H9 (cell line): ENCODE measurements at places on chromosomes 3 and 15. TPM values are rescaled to one million over a fixed set of nuclear protein-coding genes. Genes with fewer than 3 reads are reported as not detected.

The VPS39 gene
- total RNA-seq, result 43.7 and 48.6 TPM in 2 replicates

The ITIH1 gene
- not detected in 2 replicates for total RNA-seq

The ALDH1A2 gene
- total RNA-seq, result 0.31 and 0.72 TPM in 2 replicates

The SH2D7 gene
- total RNA-seq, result not detected in 2 replicates

GRCh38 chr15:63238796-63239195 is 38.6 kb upstream of the APH1B start:
- no peaks in the 10 kb centered on the region for H3K27me3 ChIP-seq
- H3K36me3 ChIP-seq, result peaks cover 21% of the 10 kb centered on the region
- H3K4me3 ChIP-seq, result no peak overlapping the region
- no peak overlapping the region for H3K27ac ChIP-seq
- H3K4me1 ChIP-seq, result no peaks in the 10 kb centered on the region

- H3K36me3 ChIP-seq, result no peaks in the 10 kb centered on the region
- no peak for DNase-seq
- H3K27ac ChIP-seq, result no peak overlapping the region
- no peaks in the 10 kb centered on the region for H3K4me1 ChIP-seq
- H3K4me3 ChIP-seq, result no peak overlapping the region
These were observed 308.5 kb upstream of the PROK2 start for GRCh38 chr3:72093270-72093991.

DNA sequence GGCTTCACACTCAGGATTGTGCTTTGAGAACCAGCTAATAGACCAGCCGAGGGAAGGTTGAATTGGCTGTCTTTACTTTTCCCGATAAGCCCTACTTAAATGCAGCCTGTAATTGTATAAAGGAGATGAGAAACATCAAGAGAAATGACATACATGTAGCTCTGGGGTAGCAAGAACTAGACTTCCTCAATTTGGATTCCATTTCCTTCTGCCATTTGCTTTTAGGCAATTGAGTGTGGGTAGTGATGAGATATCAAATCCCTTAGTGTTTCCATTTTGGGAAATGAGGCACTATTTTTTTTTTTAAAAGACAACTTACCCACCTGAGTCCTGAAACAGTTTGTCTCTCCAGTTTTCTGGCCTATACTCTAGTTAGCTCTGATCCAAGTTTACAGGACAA is 2.2 kb downstream of the INAFM2 start:
- peaks cover 4% of the 10 kb centered on the region; the same call in 2 of the 3 replicates for H3K36me3 ChIP-seq
- H3K4me3 ChIP-seq, result peak overlapping the region; percentile 67
- no peaks in the 10 kb centered on the region; the same call in 1 of the 2 replicates for H3K27me3 ChIP-seq

- H3K27me3 ChIP-seq, result 0 out of 2 replicates have a peak, but pooled peaks cover 4% of the 10 kb centered on the region
- no peaks in the 10 kb centered on the region for H3K36me3 ChIP-seq
- DNase-seq, result no peak
- no peak overlapping the region for H3K27ac ChIP-seq
- no peaks in the 10 kb centered on the region for H3K4me1 ChIP-seq
These were observed 256.6 kb upstream of the NR2F2 start for GRCh38 chr15:96073908-96074307.

GRCh38 chr15:88654430-88655102 is 15.8 kb downstream of the ISG20 start:
- no peak for DNase-seq
- no peaks in the 10 kb centered on the region for H3K36me3 ChIP-seq
- no peaks in the 10 kb centered on the region; the same call in 1 of the 2 replicates for H3K4me1 ChIP-seq
- H3K27me3 ChIP-seq, result no peaks in the 10 kb centered on the region
- H3K27ac ChIP-seq, result no peak overlapping the region
- H3K4me3 ChIP-seq, result no peak overlapping the region

DNA sequence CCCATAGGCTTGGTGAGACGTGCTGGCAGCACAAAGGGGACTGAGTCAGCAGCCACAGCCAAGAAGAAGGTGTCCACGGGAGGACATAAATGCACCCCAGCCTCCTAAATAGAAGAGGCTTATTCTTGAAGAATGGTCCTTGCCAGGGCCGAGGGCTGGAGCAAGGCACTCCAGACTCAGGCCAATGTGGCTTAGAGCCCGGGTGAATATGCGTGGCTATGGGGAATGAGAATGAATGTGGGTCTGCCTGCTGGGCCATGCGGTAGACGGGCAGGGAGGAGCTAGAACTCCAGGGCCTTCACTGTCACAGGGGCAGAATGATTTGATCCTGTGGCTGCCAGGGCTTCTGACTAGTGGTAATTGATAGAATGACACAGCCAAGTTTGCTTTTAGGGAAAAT is 34.0 kb downstream of the DHX30 start:
- H3K4me1 ChIP-seq, result peaks cover 13% of the 10 kb centered on the region; the same call in 1 of the 2 replicates
- no peak overlapping the region for H3K27ac ChIP-seq
- peak; percentile 42 for DNase-seq
- H3K4me3 ChIP-seq, result no peak overlapping the region

DNA sequence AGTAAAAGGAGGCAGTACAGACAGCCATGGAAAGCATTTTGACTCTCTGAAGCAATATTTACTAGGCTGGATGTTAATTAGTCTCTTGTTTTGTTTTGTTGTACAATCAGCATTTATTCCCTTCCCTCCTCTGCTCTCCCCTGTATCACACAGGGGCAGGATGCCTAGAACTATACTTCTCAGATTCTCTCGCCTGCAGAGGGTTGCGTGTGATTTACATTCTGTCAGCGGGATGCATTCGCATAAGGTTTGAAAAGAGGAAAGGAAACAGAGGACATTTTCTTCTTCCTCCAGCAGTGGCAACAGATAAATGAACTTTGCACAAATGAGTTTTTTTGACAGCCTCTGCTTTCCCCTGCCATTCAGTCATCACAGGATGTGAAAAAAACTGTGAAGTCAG is 188.3 kb downstream of the RSL24D1 start:
- no peaks in the 10 kb centered on the region; the same call in 1 of the 2 replicates for H3K4me1 ChIP-seq
- no peaks in the 10 kb centered on the region for H3K36me3 ChIP-seq
- H3K4me3 ChIP-seq, result no peak overlapping the region
- no peak for DNase-seq
- no peaks in the 10 kb centered on the region for H3K27me3 ChIP-seq

- no peaks in the 10 kb centered on the region for H3K4me1 ChIP-seq
- H3K27me3 ChIP-seq, result no peaks in the 10 kb centered on the region
- H3K27ac ChIP-seq, result no peak overlapping the region
- no peak for DNase-seq
These were observed 227.5 kb downstream of the ALCAM start for GRCh38 chr3:105594219-105594618.

DNA sequence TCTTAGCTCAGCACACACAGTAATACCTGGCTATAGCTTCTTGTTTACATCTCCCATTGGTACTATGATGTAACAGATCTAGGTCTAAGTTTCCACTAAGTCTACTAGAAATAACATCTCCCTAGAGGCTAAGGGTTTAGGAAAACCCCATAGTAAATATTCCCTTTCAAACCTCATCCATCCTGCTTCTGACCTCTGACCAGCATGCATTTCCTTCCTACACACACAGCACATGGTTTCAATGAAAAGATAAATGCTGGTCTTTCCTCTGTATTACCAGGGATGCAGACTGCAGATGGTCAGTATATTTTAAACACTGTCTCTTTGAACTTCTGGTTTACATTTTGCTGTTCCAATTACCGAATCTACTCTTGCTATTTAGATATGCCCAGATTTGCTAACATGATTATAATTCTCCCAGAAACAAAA is 96.6 kb downstream of the EFL1 start:
- no peak overlapping the region for H3K4me3 ChIP-seq
- H3K27me3 ChIP-seq, result no peaks in the 10 kb centered on the region
- no peaks in the 10 kb centered on the region for H3K4me1 ChIP-seq
- no peaks in the 10 kb centered on the region; the same call in 1 of the 3 replicates for H3K36me3 ChIP-seq
